ENCODE measurements at places on chromosomes 12 and 14. TPM values are rescaled to one million over a fixed set of nuclear protein-coding genes. Genes with fewer than 3 reads are reported as not detected.

The CABP1 gene
- not detected for total RNA-seq

The MMP14 gene
- total RNA-seq: 486 TPM

The ZBTB1 gene
- 49.3 TPM for total RNA-seq

The BDKRB2 gene
- total RNA-seq: 0.29 TPM

The RFX4 gene
- not detected for total RNA-seq

The NR4A1 gene
- total RNA-seq: 7.6 TPM

The REC8 gene
- 4.4 TPM for total RNA-seq

The RPS26 gene
- 15.8 TPM for total RNA-seq

The CCDC175 gene
- total RNA-seq: not detected

The FAM181A gene
- not detected for total RNA-seq

The FOXG1 gene
- total RNA-seq: not detected

The TXNDC16 gene
- total RNA-seq: 6.4 TPM

The MANSC4 gene
- total RNA-seq: not detected

The OR4K5 gene
- total RNA-seq: not detected

The SH2B3 gene
- total RNA-seq: 20.0 TPM

The CARMIL3 gene
- 0.60 TPM for total RNA-seq

The GSC gene
- total RNA-seq: not detected

Measured in chondrocyte (in vitro differentiated cells).